ENCODE measurements at places on chromosomes 3 and 15.

- DNase-seq: no peak
These were observed 2.1 kb downstream of the BLOC1S6 start for GRCh38 chr15:45589256-45589655.

- DNase-seq: no peak
These were observed 25.2 kb downstream of the PAQR5 start for GRCh38 chr15:69323893-69324430.

DNA sequence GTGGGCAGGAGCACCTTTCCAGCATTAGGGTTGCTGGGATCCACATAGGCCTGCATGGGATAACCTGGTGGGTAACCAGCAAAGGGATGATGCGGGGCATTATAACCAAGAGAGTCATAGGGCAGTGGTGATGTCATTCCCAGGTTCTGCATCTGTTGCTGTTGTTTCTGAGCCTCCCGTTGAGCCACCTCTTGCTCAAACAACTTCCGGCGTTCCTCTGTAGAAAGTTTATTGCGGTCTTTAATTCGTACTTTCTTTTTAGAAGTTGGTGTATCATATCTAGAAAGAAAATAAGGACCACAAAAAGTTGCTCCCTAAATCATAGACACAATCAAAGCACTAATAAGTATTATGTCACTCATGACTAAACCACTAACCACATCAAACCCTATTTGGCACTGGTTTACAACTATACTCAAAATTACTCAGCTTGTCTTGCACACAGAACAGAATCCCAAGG is 77.8 kb downstream of the NBEAL2 start:
- peak; percentile 37 for DNase-seq

DNA sequence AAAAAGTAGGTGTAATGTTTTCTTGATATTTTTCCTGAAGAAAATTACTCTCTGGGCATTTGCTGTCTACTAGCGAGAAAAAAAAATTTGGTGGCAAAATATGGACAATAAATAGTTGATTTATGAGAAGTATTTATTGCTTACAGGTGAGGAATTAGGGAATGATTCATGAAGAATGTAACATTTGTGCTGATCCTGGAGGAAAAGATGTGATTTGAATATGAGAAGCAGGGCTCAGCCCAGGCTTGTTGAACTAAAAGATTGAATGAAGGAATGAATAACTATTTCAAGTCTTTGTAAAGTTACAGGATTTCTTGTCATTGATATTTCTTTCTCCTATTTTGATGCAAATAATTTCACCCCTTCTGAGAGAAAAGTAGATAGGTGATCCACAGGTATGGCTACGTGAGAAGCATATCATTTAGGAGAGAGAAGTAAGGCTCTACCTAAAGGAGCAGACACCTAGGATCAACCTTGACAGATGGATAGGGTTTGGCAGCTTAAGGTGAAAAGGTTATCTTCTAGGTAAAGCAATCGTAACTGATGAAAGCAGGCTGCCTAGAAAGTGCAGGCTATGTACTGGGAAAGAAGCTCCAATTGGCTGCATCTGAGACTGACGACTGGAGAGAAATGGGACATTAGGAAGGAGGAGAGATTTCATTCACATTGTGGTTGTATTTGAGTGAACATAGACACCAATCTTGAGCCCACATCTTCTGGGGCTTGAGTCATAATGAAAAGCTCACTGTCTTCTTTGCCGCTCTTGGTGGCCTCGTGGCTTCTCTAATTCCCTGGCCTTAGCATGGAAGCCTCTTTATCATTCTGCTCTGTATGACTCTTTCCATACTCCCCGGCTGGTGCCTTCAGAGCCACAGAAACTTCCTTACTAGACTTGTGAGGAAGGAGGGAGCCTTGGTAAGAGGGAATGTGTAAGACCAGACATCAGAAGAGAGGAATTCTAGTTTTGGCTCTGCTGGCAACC is 106.5 kb downstream of the P3H2 start:
- DNase-seq: no peak

DNA sequence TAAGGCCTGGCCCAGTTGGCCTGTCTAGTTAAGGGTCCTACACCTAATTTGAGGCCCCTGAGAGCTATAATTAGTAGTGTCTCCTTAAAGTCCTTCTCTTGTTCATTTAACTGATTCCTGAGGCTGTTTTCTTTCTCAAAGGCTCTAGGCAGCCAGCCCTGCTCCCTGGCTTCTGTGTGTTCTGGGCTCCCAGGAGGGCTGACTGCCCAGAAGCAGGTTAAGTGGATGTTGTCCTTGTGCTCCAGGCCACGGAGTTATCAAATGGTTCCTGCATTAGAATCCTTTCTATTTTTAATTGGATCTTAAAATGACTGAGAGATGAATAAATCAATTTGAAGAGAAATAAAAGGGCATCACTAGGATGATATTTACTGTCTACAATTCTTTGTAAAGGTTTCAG is 140.0 kb downstream of the SNRK start:
- DNase-seq: no peak

- no peak for DNase-seq
These were observed 11.0 kb upstream of the ANKRD28 start for GRCh38 chr3:15808679-15809310.

- no peak for DNase-seq
These were observed 205.2 kb upstream of the NANOGP8 start for GRCh38 chr15:35290301-35290721.

- no peak for DNase-seq
These were observed 3.4 kb upstream of the UNC13C start for GRCh38 chr15:53974813-53975212.

DNA sequence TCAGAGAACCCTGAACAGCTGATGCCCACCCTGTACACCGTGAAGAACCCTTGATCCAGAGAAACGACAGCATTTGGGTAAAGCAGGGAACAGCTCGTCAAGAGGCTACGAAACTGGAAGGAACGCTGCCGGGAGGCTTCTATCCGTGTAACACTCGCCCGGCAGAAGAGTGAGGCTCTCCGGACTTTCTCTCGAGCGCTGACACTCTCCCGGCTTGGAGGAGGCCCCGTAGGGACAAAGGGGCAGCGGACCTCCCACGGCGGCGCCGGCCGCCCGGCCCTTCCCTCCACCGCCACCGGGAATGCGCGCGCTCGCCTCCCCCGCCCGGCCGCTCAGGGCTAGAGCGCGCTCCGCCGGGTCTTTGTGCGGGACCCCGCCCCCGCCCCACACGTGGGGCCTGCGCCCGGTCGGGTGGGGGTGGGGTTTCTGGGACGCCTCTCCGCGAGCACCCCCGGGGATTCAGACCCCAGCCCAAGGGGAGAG is 1.7 kb downstream of the HYAL2 start:
- no peak for DNase-seq

DNA sequence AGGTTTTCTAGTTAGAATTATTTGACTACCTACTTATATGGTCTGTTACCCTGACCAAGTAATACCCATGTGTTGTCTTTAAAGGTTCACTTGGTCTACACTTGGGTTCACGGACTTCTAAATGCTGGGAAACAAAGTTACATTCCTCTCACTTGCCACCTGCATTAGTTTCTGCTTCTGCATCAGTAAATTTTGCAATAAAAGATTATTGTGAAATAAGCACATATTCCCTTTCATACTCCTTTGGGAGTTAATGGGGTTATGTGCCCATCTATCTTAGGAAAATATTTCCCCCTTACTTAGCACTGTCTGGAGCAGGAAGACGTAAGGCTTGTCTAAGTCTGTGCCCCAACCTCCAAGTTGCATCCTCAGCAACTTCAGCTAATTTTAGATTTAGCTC is 160.7 kb downstream of the FRMD5 start:
- DNase-seq: no peak

GRCh38 chr15:69288531-69289341 is 10.0 kb upstream of the PAQR5 start:
- DNase-seq: no peak

- no peak for DNase-seq
These were observed 44.5 kb downstream of the LRRFIP2 start for GRCh38 chr3:37129871-37130270.

DNA sequence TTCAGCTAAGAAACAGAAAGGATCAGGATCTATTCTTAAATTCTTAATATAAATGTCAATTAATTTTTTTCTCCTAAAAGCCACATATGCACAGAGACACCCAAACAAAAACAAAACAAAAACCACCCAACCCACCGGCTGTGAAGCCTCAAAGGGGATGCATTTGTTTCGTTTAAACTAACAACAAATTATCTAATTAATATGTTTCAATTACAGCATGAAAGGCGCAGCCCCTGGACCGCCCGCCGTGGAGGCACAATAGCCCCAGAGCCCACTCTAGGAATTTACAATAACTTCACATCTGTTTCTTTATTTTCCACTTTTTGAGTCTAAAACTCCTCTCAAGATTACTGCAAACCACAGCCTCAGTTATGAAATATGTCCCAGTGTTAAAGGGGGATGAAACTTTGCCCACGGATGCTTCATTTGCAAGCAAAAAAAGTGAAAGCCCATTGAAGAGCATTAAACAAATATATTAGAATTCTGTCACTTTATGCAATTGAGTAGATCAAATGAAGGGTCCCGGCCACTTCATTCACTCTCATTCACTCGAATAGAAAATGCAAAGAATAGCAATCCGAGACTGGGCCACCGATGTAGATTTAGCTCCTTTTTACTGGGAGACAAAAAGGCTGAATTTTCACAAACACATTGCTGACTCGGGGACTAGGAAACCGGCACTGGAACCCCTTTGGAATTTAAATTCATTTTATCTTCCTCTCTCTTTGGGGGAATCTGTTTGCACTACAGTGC is 6.0 kb downstream of the FOXB1 start:
- DNase-seq: no peak

- DNase-seq: no peak
These were observed 156.7 kb upstream of the TSC22D2 start for GRCh38 chr3:150251187-150252062.

- DNase-seq: no peak
These were observed 80.2 kb upstream of the SPATA12 start for GRCh38 chr3:56980243-56980642.

DNA sequence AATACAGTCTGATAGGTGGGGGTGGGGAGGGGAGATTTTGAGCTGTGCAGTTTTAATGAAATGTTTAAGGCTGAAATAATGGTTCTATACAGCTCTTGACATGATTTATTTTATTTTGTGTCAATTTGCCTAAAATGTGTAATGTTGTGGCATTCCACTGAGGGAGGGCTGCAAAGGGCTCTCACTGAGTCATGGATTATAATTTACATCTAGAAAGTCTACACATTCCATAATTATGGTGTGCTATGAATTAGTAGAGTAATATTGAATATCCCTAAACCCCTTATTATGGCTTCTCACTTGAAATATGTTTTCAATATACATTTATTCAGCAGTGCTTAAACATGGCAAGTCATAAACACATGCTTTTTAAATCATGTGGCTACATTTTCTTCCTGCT is 103.9 kb downstream of the RARB start:
- DNase-seq: no peak

DNA sequence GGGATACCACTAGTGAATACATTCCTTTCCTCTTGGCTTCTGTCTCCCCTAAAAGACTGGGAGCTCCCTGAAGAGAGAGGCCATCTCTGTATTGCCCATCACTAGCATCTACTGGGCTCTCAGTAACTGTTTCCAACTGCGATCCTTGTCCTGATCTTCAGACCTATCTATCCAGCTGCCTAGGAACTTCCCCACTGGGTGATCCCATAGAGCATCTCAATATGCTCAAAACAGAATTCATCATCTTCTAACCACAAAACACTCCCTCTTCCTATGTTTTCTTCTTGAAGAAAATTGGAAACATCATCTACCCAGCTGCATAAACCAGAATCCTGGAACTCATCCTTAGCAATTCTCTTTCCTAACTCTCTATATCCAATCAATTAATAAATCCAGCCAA is 54.6 kb downstream of the PLD1 start:
- DNase-seq: no peak

DNA sequence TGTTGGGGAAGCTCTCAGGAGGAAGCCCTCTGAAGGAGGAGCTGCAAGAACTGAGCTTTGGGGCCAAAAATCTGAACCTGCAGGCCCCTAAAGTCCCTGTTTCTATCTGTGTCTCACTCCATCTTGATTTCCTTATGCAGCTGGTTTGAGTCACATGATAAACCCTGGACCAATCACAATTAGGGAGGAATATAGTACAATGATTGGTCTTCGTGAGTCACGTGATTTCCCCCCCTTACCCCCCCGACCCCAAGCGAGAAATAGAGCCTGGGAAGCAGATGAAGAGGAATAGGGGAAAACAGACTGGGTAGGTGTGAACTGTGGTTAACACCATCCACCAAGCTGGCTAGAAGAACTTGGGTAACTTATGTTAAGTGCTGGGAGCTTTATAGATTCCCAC is 12.9 kb downstream of the CRABP1 start:
- DNase-seq: no peak

GRCh38 chr3:33091746-33092145 is 5.2 kb downstream of the GLB1 start:
- no peak for DNase-seq

DNA sequence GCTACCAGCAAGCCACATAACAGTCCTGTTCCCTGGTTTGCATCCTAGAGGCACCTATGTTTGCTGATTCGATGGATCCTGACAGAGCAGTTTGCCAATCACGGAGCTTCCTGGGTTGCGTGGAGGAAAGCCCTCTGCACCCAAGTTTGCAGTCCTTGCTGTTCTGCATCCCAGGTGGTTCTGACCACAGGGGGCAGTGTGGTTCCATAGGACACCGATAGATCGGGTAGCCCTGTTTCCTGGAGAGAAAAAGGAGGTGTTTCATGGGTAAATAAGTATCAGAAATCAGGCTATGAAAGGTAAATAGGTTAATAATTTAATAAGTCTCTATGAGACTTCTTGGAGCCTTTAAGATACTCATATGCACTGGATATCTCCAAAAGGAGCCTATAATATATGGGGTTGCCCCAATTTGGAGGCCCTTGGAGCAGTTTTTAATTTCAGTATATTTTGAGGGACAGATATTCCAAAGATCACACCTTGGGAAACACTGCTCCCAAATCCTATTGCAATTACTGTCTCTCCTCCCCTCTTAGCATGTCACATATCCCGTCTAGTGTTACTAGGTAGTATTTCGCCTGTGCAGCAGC is 194.6 kb upstream of the TPM1 start:
- peak; percentile 31 for DNase-seq

GRCh38 chr3:26260139-26260538 is 362.4 kb upstream of the LRRC3B start:
- no peak for DNase-seq

DNA sequence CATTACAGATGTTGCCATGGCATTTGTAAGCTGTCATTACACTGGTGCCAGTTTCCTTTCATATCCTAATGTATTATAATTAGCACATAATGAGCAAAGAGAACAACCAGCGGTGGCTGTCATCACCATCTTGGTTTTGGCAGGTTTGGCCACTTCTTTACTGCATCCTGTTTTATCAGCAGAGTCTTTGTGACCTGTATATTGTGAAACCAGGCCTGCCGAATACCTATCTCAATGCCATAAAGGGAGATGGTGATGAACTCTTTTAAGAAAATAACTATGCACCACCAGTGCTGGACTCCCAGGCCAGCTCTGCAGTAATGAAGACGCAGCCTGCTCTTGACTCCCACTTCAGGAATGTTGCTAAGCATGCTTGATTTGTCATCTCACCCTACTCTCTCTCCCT is 458.1 kb upstream of the NR2F2 start:
- no peak for DNase-seq
